ENCODE measurements at places on chromosomes 5 and 9.

DNA sequence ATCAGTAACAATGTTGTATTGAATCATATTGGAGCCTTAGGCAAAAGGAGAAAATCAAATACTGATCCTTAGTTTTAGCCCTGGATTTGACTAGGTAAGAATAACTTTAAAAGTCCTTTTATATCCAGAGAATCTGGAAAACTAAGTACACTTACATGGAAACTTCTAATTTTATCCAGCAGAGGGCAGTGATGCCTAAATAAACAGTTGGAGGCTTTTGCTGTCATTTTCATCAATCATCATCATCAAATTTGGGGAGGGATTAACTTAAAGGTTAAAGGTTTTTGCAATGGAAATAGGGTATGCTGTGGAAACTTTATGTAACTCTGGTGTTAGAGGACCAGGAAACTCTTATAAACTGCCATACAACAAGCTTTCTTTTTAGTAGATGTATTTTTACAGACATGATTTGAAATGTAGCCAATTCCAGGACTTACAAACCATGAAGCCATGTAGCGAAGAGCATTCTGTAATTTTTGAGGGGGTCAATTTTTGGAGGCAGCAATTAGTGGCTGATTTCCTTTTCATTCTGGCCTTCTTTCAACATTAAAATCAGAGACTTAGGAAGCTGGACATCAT is 112.7 kb downstream of the OSTF1 start:
- peak; percentile 55 for DNase-seq

GRCh38 chr9:69376651-69377050 is 51.6 kb downstream of the ENTREP1 start:
- DNase-seq = no peak

- DNase-seq = no peak
Measured at GRCh38 chr5:123808461-123809380, 296.7 kb downstream of the CSNK1G3 start.

DNA sequence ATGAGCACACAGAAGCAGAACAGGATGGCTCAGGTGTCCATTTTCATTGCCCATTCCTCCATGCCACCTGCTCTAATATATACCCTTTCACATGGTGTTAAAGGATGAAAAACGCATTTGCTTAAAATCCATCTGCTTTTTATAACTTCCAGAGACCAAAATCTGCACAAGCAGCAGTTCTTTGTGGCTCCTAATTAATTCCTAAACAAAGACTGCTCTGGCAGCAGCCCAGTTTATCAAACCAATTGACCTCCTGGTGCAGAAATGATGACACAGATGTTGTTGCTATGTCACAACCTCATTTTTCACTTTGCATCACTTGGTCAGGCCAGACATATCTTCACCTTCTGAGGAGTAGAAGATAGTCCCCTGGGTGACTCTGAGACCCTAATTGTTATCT is 141.2 kb downstream of the ASTN2 start:
- no peak for DNase-seq

- peak; percentile 24 for DNase-seq
Measured at GRCh38 chr9:93826905-93827544, 128.1 kb downstream of the BARX1 start.

DNA sequence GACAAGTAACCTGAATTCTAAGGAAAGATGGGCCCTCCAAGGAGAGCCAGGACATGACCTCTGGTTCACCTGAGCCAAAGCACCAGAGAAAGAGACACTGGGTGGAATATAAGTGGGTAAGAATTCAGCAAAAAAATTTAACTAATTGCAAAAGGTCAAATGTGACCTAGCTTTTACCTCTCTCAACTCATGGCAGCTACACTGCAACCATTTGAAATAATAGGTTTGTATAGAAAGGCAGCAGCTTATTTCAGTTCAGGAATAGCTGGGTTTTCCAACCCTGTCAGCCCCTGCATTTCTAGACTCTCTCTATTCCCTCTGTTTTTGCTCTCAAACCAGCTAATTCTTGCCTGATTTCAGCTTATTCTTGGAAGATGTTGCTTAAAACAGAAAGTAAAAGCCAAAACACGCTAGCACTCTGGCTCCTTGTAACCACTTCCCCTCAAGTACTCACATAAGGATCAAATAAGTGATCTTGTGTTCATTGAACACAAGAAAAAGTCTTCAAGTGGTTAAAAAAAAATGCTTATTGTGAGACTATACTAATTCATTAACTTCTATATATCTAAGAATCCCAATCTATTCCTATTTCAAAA is 101.1 kb upstream of the NR4A3 start:
- no peak for DNase-seq

DNA sequence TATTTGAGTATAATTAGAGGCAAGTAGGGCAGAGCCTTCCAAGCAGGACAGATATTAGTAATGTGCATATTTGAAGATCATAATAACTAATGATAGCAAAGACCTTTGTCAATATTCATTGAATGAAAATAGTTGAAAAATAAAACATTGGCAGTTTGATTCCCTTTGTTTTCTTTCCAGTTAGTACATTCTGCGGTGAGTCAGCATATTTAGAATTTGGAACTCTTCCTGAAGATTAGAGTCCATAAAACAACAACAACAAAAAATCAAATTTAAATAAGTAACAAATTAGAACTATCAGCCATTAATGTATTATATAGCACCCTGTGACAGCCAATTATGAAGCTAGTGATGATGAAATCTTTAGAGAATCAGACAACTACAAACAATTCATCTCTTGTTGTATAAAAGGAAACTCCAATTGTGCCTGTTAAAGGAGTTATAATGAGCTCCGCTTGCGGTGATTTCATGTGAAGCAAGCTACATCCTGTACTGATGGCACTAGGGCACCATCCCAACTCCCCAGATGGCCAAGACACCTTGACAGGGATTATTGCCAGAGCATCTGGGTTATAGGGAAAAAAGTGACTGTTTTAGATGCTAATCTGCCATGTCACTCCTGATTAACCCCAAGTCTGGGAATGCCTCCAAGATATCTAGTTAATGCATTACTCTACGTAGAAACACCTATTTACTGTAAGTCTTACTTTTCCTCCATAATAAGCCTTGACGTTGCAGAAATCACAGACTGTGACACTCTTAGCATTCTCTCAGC is 6.8 kb downstream of the IFNA8 start:
- no peak for DNase-seq

- no peak for DNase-seq
Measured at GRCh38 chr5:131959136-131959535, 13.7 kb upstream of the MEIKIN start.

- DNase-seq = peak; percentile 49
Measured at GRCh38 chr5:124743602-124744169, 2.8 kb downstream of the ZNF608 start.

DNA sequence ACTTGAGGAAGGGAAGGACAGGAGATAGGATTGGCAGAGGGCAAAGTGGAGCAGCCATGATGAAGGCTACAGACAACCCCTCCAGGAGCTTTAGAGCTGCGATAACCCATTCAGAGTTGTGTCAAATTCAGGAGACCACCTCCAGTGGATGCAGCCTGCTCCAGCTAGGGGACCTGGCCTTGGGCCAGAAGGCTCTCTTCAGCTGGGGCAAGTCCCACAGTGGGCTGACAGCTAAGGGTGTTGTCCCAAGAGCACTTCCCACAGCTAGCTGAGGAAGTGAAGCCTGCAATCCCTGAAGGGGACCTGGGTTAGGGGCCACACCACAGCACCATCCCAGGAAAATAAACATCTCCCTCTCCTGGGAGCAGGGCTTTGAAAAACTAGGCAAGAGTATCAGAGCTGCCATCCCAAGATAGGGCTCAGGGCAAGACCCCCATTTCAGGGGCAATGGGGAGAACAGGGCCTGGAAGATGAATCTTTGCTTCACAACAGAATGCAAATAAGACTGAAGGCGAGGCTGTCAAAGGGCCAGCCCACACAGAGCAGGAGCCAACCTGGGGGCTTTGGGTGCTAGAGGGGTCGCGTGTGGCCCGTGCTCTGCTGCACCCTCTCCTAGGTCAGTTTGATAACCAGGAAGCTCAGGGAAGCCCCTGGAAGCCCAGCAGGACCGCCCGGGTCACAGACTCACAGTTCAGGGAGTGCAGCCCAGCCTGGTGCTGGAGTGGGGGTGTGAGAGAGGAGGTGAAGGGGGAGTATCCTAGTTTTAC is 19.3 kb upstream of the DAPK1 start:
- no peak for DNase-seq

DNA sequence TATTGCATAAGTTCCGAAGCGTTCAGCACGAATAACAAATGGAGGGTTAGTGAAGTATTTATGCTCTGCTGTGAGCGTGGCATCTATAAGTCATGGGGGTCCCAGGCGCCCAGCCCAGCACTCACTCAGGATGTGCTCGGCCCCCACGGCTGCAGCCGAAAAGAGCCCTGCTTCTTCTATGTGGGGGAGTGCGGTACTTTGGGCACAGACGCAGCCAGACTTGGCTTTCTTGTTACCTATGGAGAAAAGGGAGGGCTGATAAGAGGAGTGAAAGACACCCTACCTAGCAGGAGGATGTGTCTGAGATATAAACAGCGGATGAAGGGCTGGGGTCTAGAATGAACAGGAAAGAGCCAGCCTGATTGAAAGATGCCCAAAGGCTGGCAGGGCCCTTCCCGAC is 51.4 kb downstream of the MRPL36 start:
- no peak for DNase-seq

DNA sequence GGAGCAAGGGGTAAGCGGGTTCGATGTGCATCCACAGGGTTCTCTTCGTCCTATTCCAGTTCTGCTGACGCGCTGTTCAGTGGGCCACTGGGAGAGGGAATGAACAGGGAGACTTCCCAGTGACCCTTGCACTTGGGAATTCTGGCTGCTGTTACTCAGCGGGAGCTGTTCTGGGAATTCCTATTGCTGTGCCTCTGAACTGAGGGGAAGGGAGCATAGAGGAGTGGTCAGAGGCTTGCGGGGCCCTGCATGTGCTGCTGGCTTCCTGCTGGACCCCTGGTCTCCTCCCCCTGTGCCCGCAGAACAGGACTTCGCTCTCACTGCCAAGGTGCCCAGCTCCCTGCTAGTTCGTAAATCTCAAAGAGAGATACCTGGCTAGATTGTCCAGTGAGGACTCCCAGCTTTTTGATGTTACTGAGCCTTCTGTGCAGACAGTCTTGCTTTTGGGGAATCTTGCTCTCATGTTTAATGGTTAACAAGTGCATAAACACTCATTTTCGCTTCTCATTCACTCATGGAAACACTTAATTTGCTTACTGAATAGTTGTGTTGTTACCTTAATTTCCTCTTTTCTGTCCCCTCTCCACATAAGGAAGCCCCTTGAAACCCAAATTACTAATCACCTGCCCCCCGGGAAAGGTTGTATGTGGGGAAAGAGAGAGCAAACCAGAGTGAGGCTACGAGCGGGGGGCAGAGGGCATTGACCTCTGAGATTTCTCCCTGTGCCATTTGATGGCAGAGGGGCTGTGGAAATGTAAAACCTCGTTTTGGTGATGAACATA is 5.9 kb downstream of the TRIO start:
- no peak for DNase-seq

DNA sequence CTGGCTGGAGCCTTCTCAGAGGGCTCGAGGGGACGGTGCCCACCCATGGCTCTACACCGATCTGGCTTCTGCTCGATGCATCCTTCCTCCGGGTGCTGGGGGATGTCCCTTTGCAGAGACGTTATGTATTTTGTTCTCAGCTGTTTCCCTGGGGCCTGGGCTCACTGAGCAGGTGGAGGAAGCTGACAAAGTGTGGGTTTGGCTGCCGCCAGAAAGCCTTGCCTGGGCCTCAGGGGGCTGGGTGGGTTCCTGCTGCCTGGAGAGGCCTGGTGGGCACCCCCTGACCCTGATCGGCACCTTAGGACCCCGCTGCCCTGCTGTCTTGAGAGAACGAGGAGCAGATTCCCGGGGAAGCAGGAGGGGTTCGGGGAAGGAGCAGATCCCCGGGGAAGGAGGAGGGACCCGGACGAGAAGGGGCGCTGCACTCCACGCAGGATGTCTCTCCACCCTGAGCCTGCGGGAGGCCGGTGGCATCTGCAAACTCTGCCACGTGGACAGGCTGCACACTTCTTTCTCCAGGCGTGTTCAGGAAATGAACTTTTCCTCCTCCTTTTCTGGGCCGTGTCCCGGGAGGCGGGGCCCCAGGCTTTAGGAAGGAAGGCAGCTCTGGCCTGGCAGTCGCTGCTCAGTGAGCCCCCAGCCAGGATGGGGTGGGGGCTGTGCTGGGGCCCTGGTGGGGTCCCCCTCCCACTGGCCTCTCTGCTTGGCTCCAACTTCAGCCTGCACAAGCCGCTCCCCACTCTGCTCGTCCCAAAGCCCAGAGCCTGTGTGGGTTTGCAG is 148.9 kb downstream of the RXRA start:
- DNase-seq = no peak

- no peak for DNase-seq
Measured at GRCh38 chr9:123031963-123032362, 1.5 kb upstream of the GPR21 start.

GRCh38 chr9:131635285-131635684 is 90.0 kb downstream of the PRRT1B start:
- no peak for DNase-seq

DNA sequence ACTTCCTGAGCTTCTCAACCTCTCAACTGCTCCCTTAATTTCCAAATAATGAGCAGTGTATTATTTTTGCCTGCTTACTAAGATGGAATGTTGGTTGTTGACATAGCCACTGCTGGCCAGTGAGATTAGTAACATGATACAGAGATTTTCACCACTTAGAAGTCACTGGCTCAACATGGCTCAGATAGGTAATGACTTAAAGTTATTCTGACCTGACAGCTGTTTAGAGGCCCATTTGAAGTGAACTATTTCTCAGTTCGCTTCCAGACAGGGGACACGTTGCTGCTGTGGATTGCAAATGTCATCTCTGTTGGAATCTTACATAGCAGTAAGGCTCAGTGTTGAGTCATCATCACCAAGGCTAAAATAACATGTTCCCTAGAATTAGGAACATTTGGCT is 490.2 kb downstream of the TLE4 start:
- no peak for DNase-seq

- DNase-seq = no peak
Measured at GRCh38 chr9:116219686-116220085, 66.1 kb downstream of the PAPPA start.

GRCh38 chr5:39713250-39713916 is 288.6 kb upstream of the DAB2 start:
- DNase-seq = no peak

GRCh38 chr9:16683326-16683725 is 187.1 kb downstream of the BNC2 start:
- DNase-seq = no peak

DNA sequence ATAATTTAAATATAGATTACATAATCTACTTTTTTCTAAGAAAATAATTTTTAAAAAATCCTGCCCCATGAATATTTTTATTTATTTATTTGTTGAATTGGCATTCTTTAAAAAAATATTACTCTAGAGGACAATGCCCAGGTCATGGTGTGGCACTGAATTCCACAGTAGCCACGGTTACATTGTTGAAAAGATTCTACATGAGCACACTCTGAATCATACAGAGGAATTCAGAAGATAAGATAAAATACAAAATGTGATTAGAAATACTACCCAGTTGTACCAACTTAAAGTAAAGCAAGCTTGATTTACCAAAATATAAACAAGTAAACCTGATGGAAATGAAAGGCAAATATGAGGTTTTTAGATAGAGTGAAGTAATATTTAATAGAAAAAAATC is 183.7 kb downstream of the HCN1 start:
- no peak for DNase-seq

GRCh38 chr9:116437411-116438370 is 249.4 kb upstream of the TRIM32 start:
- no peak for DNase-seq

- DNase-seq = peak; percentile 42
Measured at GRCh38 chr5:95895771-95896170, 65.9 kb downstream of the ELL2 start.

GRCh38 chr5:178282391-178282790 is 49.8 kb upstream of the PHYKPL start:
- DNase-seq = no peak
